ENCODE measurements at places on chromosomes 11 and 22.

- DNase-seq, result no peak
These were observed 15.0 kb downstream of the CABIN1 start for GRCh38 chr22:24026056-24026455.

- no peak for DNase-seq
These were observed 46.9 kb upstream of the SHISAL1 start for GRCh38 chr22:44359496-44360110.

DNA sequence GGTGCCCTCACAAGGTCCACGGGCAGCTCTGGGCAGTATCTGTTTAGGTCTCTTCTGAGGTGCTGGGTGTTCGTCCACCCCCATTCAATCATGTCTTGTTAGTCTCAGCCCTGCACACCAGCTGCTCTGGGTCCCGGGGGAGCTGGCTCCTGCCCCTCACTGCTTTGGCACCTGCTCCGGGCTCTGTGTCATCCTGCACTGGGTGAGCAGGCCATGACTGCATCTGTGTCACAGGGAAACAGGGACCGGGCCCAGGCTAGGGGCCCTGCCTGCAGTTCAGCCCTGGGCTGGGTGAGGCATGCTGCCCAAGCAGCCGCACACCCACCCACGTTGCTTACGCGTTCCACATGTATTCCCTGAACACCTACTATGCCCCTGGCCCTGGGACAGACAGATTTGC is 43.9 kb downstream of the ELFN2 start:
- no peak for DNase-seq

DNA sequence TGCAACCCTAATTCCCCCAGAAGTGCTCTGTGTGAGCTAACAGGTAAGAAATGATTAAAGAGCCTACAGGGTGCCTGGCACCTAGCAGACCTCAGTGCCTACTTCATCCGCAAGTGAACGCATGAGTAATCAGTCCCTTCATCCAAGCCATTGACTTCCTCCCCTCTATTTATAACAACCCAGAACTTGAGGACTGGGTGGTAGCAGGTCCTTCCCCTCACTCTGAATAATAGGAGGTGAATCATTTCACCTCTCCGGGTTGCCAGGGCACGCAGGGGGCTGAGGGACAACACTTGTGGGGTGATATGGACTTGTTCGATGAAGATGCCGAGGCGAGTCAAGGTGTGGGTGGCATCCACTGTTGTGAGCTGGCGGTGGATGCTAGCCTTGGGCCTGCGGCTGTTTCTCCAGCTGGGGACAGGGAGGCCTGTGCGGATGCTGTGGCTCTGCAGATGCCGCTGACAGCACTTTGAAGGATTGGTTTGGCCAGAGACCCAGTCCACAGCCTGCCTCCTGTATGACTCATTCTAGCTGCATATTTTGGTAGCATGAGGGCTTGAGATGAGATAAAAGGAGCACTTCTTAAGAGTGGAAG is 11.7 kb upstream of the SORL1-AS1 start:
- peak; percentile 62 for DNase-seq

GRCh38 chr22:46024136-46024840 is 47.3 kb upstream of the WNT7B start:
- no peak for DNase-seq

GRCh38 chr11:12860827-12861226 is 148.3 kb upstream of the RASSF10 start:
- no peak for DNase-seq

- DNase-seq, result no peak
These were observed 893 bp downstream of the SLC36A4 start for GRCh38 chr11:93196816-93197379.

All from effector memory CD8-positive, alpha-beta T cell (primary cell).